ENCODE measurements at places on chromosomes 12 and 14. TPM values are rescaled to one million over a fixed set of nuclear protein-coding genes. Genes with fewer than 3 reads are reported as not detected.

DNA sequence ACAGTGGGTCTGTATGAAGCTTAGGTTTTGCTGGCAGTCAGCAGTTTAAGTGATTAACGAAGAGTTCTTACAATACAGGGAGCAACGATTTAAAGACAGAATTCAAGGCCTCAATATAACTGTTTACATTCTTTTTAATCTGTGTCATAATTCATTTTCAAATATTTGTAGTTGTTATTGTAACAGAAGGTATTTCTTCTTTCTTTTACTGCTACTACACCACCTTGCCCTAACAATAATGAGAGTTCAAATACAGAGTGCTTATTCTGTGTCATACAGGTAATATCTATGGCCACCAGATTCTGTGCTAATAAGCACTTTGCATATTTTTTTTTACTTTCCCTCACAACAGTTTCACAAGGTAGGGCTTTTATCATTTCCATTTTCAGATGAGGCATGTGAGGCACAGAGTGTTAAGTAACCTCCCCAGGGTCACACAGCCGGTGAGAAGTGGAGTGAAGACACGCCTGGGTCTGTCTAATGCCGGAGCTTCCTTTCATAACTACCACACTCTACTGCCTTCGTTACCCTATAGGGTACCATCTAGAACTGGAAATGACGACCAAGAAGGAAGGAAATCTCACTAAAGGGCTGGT, 81.9 kb downstream of the PELI2 start:
- DNase-seq: no peak

GRCh38 chr12:72734581-72734980, 462.4 kb downstream of the TRHDE start:
- DNase-seq: no peak

DNA sequence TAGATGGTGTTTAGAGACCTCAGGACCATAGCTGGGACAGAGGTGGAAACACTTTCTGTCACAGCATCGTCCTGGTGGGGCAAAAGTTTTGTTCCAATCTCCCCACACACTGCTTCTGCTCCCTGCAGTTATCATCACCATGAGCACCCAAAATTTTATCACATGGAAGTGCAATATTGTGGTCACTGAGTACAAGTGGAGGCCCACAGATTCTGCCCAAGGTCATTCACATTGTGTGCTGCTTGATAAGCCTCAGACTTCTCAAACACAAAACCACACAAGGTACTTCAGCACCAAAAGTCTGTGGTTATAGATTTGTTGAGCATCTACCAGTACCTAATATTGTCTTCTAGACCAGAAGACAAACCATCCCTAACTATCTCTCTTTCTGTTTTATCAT, 554 bp upstream of the KRT77 start:
- DNase-seq: no peak

GRCh38 chr14:26286081-26286912, 311.5 kb downstream of the NOVA1 start:
- DNase-seq: no peak

DNA sequence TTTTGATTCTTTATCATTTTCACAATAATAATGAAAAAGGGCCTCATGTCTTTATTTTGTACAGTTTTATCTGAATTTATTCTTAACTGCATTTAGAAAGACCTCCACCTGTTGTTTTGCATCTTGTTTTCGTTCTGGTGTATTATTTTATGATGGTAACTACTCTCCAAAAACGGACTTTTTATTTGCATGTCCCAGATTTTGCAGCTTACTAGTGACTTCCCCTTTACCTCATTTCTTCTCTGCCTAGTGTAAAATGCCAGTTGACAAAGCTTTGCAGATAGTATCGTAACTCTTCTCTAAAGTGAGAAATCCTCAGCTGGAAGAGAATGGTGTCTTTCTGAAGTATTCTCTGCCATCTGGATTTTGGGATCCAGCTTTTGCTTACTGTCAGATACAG, 17.2 kb downstream of the PEX5 start:
- no peak for DNase-seq

- DNase-seq: peak; percentile 84
These were observed 390.1 kb upstream of the PDE3A start for GRCh38 chr12:19978193-19978592.

DNA sequence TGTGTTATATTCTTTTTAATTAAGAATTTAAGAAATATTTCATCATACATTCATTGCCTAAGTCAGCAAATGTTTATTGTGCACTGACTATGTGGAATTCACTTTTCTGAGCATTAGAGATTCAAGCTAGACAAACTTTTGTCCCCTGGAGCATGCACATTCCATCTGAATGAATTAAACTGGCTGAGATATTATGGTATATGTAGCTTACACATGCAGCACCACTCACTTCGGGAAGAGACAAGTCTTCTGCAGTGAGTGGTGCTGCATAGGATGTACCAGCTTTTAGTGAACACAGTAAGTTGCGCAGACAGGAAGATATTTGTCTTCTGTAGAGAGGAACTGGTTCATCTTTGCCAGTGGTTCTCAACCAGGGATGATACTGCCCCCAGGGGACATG, 318.4 kb downstream of the SYT1 start:
- no peak for DNase-seq

DNA sequence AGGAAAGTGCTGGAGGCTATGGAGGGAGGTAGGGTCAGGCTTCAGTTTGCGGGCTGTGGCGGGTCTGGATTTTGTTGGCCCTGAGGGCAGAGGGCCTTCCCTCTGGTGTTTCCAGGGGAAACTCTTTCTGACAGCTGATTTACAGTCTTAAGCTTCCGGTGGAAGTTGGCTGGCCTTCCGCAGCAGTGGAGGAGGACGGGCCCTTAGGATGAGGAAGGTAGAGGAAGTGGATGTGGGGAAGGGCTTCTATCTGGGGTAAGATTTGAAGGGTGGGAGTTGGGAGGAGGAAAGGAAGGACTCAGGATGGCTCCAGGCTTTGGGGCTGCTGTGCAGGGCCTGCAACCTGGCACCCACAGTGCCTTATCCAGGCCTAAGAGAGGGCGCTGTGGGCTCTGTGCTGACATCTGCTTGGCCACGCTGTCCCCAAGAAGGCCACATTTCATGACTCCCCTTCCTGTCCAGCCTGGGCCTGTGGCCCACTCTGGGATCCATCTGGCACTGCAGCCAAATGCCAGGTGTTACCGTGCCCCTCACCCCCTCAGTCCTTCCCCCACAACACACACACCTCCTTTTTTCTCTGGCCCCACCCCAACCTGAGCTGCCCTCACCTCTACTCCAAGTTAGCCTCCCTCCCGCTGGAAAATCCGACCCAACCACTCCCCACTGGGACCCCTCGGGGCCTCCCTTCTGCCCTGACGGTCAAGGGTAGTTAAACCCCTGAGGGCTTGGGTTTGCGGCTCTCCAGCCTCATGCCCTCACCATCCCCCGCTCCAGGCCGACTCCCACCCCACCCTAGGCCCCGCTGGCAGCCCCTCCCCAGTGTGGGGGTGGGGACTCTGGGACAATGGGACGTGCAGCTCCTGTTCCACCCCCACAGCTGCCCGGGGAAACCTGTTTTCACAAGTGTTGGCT, 7.7 kb upstream of the PPP1R13B start:
- no peak for DNase-seq

DNA sequence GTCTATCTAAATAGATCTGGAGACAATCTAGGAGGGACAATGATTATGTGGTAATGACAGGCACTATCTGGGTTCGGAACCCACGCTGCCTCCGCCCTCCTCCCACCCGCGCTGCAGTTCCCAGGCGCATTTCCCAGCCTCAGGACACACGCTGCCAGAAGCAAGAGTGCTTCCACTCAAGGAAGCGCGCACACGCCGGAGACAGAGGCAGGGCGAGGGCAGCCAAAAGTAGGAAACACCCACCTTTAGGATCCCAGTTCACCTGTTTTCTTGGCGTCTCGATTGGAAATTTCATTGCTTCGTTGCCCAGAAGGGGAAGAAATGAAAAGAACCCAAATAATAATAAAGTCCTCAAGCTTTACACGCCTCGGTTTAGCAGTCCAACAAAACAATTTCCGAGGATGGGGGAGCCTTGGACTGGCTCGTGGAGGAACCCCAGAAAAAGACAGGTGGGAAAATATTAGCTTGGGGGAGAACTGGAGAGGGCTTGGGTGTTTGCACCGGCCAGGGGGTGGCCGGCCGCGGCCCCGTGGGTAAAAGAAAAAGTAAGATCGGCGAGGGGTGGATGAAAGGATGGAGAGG, 474 bp downstream of the KCNK10 start:
- DNase-seq: no peak

GRCh38 chr12:132074216-132074615, 69.9 kb downstream of the DDX51 start:
- no peak for DNase-seq

- DNase-seq: no peak
These were observed 68.1 kb downstream of the ETNK1 start for GRCh38 chr12:22692964-22693555.

GRCh38 chr14:36667679-36668078, 6.0 kb downstream of the PAX9 start:
- no peak for DNase-seq

GRCh38 chr12:84986586-84986985, 49.5 kb downstream of the TSPAN19 start:
- DNase-seq: no peak

DNA sequence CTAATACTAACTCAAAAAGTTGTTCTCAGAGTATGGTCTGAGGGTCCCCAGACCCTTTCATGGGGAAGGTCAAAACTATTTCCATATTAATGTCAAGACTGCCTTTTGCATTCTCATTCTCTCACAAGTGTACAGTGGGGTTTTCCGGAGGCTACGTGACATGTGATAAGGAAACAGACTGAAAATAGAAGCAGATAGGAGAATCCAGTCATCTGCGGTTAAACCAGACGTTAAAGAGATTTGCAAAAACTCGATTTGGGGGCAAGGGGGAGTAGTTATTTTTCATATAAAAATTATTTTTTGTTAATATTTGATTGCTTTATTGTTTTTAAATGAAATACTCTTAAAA, 1.0 kb upstream of the NAP1L1 start:
- no peak for DNase-seq

DNA sequence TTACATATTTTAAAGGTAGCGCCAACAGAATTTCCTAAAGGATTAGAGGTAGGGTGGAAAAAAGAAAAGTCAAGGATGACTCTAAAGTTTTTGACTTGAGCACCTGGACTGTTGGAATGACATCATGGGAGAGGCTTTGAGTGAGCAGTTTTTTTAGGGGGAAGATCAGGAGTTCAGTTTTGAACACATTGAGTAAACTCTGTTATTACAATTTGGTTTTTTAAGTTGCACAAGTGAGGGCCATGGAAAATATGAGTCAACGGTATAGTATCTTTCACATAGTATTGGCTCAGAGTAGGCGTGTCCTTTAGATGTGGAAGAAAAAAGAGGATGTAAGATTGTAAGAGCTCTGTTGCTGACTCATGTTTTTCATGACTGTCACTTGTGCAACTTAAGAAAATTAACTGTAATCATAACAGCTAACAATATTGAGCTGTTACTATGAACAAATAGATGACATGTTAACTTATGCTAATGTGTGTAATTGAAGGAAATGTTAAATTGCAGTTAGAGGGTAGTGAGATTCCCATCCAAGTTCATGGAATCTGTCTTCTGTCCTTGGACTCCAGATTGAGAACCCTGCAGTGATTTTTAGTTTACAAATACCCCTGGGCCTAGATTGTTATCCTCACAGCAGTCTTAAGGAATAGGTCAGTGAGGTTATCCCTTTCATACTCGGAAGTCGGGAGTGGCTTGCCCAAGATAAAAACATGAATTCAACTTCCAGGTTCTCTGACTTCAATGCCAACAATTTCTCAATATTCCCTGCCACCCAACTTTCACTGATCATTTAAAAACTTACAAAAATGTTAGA, 48.2 kb upstream of the ATP2B1 start:
- DNase-seq: peak; percentile 92

GRCh38 chr12:27284751-27285150, 40.7 kb downstream of the STK38L start:
- no peak for DNase-seq

DNA sequence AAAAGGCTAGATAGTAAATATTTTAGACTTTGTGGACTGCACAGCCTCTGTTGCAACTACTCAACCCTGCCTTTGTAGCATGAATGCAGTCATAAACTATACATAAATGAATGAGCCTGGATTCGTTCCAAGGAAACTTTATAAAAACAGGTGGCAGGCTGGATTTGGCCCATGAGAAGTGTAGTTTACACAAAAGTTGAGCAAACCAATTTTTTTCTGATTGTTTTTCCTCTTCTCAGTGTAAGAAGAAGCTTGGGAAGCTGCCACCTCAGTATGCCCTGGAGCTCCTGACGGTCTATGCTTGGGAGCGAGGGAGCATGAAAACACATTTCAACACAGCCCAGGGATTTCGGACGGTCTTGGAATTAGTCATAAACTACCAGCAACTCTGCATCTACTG, 9.5 kb downstream of the OAS1 start:
- DNase-seq: no peak

DNA sequence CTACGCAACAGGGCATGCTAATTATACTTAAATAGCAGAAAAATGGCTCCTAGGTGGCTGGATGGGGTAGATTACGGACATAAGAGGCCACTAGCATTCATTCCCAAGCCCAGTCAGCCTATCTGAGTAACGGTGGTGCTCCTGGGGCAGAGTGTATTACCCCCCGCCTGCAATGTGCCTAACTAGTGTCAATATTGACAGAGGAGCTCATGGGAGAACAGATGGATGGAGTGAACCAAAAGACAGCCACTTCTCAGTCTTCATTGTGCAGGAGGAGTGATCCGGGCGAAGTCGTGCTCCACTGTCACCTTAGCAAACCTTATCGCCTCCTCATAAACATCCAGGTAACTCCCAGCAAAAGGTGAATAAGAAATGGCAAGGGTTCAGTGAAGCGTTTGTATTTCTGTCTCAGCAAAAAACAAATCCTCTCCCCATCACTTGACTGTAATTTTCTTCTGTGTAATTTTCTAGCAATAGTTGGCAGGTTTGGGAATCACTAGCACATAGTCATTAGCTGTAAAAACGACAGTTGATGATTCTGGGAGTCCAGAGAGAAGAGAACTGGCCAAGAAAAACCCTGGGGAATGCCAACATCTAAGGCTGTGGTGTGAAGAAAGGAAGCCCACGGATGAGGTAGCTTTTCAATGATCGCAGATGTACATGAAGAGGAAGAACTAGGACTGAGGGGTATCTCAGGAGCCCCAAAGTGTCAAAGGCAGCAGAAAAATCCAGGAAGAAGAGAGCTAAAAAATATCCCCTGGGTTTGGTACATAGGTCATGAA, 126.6 kb upstream of the BCL2L14 start:
- no peak for DNase-seq

DNA sequence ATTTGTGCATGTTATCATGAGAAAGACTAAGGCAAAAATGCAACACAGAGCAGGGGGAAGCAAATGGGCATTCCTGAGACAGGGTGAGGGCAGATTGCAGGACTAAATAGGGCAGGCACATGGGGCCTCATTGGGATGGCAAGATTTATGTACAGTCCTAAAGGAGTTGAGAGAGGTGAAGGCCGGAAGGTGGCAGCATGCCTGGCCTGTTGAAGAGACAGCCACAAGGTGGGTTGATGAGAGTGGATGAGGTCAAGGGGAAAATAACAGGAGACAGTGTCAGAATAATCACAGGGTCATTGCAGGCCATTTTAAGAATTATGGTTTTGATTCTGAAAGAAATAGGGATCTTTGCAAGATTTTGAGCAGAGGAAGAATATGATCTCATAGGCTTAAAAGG, 21.0 kb downstream of the PAH start:
- DNase-seq: no peak

- DNase-seq: no peak
These were observed 1.2 kb upstream of the NOP2 start for GRCh38 chr12:6569312-6569711.

SYCP3 gene
- polyA plus RNA-seq: 0.06 TPM

TSPAN19 gene
- not detected for polyA plus RNA-seq

TMEM52B gene
- 8.3 TPM for polyA plus RNA-seq

B3GNT4 gene
- polyA plus RNA-seq: 0.12 TPM

ERP27 gene
- polyA plus RNA-seq: not detected

LBHD2 gene
- not detected for polyA plus RNA-seq

AMDHD1 gene
- polyA plus RNA-seq: 0.04 TPM

Data from AG04450 (cell line).